Suprapubic skin (tissue), 4 donors: ENCODE measurements at places on chromosomes 7 and 10. TPM values are rescaled to one million over a fixed set of nuclear protein-coding genes. Genes with fewer than 3 reads are reported as not detected.

DNA sequence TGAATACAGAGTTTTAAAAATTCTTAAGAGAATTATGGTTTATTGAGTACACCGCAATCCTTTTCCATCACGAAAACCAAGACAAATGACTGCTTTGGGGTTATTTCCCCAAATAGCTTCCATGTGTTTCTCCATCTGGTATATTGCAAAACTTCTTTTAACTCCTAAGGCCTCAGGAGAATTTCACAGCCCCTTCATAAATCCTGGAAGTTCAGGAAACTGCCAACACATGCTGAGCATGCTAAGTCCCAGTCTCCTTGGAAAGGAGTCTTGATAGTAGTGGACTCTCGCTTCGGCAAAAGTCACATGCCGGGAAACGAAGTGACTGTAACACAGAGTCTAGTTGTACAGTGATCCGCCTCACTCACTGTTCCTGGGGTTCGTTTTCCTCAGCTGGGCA lies 88.1 kb upstream of the RSU1 start:
- DNase-seq: no peak

The NKX2-3 gene
- not detected for total RNA-seq

The TRPV5 gene
- total RNA-seq: not detected

DNA sequence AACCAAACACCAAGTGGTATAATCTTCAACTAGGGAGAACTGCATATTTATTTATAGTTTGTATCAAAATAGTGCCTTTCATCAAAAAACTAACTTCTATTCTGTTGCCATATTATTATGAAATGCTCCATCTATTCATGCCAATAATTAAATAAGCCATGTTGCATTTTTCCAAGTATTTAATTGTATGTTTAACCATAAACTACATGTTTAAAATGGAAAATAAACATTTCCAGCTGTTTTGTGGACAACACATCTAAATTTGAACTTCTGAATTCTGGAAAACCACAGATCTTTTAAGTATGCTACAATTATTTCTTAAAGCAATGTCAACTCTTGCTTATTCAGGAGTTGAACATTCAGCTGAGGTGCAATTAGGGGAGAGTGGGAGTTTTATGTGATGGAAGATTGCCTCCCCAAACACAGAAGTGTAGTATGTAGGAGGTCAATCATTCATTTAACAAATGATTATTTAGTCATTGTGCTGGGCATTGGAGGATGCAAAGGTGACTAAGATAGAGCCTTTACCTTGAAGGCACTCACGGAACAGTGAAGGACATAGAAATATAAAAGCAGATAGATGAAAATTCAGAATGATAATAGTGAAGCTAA lies 80.7 kb upstream of the PPP1R3C start:
- no peak for DNase-seq

- no peak for DNase-seq
These were observed 112.2 kb downstream of the MYO3A start for GRCh38 chr10:26046073-26046700.

The PNPLA8 gene
- total RNA-seq: 34.8 TPM

- peak; percentile 49 for DNase-seq
These were observed 31.6 kb downstream of the TRIM8 start for GRCh38 chr10:102675666-102676533.

DNA sequence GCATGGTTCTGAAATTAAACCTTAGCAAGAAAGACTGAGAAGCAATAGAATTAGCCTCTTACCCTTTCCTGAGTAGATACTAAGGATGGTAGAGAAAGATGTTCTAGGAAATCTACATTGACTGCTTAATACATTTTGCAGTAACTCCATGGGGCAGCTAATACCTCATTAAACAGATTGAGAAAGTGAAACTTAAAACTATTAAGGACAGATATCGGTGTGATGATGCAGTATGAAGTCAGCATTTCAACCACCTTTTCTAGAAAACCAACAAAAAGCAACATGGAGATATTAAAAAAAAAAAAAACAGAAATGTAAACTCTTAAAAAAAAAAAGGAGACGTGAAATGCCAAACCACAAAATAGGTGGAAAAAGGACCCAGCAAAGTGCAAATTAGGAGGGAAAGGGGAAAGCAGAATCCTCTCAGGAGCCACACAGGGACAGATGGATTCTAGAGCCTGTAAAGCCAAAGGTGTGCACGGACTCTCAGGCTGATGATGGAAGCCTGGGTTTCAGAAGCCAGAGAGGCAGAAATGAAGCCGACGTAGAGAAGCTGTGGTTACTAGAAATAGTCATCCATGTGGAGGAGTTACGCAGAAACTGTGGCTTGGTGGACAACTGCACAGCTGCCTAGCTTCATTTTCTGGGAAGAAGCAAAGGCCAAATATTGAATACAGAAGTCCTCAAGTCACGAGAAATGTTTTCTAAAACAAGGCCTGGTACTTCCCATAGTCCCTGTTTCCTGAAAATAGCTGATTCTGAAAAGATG lies 38.1 kb upstream of the GPR141 start:
- DNase-seq: no peak

GRCh38 chr7:29287366-29287765 lies 92.8 kb downstream of the CHN2 start:
- no peak for DNase-seq

DNA sequence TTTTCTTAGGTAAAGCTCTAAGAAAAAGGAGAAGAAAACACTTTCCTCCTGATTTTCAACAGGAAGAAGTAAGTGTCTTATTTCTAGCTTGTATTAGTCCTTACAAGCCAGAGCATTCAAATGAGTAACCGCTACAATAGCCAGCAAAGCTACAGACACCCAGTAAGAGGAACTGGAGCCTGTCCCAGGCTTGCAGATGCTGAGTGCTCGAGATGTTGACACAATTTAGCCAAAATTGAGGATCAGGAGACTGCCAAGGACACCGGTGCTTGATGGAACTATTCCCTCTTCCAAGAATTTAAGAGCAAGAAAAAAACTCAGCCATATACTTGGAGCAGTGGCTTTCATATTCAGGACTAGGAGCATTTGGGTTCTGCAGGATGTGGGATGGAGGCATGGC lies 149.3 kb upstream of the DPP6 start:
- DNase-seq: no peak

- no peak for DNase-seq
These were observed 54.6 kb upstream of the MNX1 start for GRCh38 chr7:157065046-157065445.

GRCh38 chr7:131028295-131028694 lies 294.3 kb upstream of the KLF14 start:
- no peak for DNase-seq

The LIPF gene
- not detected for total RNA-seq

DNA sequence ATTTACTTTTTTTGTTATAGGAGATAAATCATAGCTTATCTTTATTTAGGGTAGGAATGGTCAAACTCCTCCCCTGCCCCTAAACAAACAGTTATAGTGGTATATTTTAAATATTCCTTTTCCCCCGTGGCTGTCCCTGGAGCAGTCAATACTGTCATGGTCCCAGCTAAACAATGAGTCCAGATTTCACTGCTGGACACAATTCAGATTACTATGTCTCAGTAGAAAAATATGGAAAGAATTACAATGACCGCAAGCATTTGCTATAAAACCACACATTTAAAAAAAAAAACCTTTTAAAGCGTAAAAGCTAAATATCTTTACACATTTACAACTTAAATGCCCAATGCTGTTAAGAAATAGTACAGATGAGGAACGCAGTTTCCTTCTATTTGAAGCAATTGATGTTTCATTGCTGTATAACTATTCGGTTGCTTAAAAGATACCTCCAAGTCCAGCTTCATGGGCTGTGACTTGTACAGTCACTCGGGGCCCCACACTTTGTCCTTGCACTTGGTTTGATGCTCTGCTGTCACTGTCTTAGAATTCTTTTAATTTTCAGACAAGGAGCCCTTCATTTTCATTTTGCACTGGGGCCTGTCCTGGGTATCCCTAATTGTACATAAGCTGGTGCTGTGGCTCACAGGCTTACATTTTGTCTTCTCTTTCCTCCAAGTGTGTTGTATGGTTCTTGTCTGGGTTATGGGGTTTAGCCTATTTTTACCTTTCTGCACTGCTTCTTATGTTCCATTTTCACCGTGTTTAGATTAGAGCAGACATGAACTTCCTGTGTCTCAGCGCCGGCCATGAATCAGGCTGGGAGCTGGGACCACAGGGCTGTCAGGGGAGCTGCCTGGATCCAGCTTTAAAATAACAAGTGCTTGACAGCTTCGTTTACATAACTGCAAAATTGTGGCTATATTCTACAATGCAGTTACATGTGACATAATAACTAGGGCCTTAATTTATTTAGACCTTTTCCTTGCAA lies 530.2 kb upstream of the FZD8 start:
- DNase-seq: no peak

DNA sequence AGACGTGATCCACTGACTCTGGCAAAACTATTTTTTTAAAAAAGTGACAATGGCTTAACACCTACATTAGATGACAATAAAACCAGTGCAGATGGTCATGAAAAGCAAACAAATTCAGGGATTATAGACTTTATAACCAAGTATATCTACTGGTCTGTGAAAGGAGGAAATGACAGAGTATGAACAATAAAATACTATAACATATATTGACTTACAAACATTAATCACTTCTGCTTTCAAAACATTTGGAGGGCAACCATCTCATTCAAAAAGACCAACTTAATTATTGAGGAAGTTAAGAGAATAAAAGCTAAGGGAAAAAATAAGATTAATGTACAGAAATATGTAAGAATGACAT lies 34.8 kb downstream of the JMJD1C start:
- DNase-seq: no peak

DNA sequence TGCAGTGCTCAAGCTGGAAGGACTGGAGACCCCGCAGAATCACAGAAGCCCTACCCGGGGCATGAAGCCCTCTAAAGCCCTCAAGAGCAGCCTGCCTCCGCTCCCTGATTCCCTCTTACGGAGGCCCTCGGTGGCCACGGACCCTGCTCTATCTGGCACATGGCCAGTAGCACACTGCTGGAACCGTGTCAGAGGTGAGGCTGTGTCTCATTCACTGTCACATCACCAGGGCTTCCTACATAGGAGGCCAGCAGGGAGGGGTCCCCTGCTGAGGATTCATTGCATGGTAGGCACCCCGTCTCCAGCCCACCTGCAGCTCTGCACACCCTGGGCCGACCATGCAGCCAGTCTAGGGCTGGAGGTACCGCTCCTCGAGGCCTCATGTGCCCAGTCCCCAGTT lies 259.2 kb downstream of the TNS3 start:
- no peak for DNase-seq

- DNase-seq: no peak
These were observed 26.4 kb downstream of the AUTS2 start for GRCh38 chr7:69624435-69625230.

GRCh38 chr10:14588084-14588937 lies 186.4 kb downstream of the FAM107B start:
- DNase-seq: no peak

DNA sequence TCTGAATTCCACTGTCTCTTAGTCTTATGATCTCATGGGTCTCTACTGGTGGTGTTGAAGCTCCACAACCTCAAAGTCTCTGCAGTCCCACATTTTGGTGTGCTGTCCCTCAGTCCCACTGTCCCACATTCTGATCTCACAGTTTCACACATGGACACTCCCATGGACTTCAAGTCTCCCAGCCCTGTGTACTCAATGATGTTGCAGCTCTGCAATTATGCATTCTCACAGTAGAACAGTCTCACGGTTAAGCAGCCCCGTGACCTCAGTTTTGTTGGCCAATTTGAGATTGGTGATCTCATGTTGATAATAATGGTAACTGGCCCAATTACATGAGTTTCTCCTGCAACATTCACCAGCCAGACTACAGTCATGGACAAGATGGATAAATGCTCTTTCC lies 109.4 kb downstream of the ODAD2 start:
- DNase-seq: no peak

DNA sequence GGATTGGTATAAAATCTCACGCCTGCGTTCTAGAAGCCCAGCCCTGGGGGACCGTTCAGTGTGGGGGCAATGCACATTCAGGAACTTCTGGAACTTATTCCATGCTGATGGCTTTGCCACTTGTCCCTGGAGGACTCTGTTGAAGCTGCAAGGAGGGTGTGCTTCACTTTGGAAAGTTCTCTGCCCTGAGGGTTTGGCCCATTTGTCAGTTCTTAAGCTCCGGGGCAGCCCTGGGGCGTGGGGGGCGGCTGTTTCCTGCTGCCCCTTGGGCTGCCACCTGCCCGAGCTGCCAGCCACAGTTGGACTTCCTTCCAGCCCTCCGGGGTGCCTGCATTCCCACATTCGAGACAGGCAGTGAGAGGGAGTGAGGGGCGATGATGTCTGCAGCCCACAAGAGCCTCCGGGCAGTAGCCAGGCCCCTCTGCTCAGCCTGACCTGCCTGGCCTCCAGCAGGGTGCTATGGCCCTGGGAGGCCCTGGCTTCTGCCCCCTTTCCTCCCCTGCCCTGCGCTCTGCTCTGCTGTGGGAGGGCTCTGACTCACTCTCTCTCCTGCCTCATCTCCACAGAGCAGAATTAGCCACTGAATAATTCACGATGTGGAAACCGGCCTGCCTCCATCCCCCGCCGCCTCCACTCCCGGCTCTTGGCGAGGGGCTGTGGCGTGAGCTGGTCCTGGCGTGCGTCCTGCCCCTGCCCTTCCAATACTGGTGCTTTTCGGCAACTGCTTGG lies 1.9 kb downstream of the TTYH3 start:
- no peak for DNase-seq

- no peak for DNase-seq
These were observed 16.3 kb upstream of the HNRNPH3 start for GRCh38 chr10:68315582-68315981.

DNA sequence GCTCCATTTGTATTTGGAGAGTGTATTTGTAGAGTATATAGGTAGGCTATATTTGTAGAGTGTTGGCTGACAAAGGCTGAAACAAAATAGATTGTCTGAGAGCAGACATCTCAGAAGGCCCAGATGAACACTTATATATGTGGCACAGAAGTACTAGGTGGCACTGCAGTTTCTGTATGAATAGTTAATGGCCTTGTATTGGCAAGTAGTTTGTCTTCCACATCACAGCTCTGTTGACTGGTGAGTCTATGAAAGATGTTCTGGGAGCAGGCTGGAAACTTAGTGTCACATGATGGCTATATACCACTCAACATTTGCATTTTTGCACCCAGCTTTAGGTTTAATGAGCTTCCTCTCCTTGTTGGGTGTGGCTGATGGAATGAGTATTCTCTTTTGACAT lies 51.9 kb downstream of the CCNY start:
- no peak for DNase-seq

GRCh38 chr7:47145982-47146381 lies 435.9 kb downstream of the TNS3 start:
- no peak for DNase-seq

GRCh38 chr7:74092321-74092963 lies 8.8 kb downstream of the LIMK1 start:
- no peak for DNase-seq

GRCh38 chr7:23012908-23013714 lies 819 bp downstream of the HYCC1 start:
- peak; percentile 86 for DNase-seq

GRCh38 chr10:88097092-88097516 lies 233.7 kb downstream of the PTEN start:
- DNase-seq: no peak
